ENCODE measurements at places on chromosomes 2 and 18. TPM values are rescaled to one million over a fixed set of nuclear protein-coding genes. Genes with fewer than 3 reads are reported as not detected.

SPATA3 gene
- not detected for total RNA-seq

C2orf92 gene
- total RNA-seq = 3.2 TPM

PLGLB1 gene
- total RNA-seq = 0.13 TPM

YPEL5 gene
- total RNA-seq = 35.0 TPM

CFAP210 gene
- not detected for total RNA-seq

LYPD1 gene
- 29.0 TPM for total RNA-seq

PARD3B gene
- total RNA-seq = 2.6 TPM

DPYSL5 gene
- 3.0 TPM for total RNA-seq

ZNF513 gene
- 22.8 TPM for total RNA-seq

FBXO48 gene
- total RNA-seq = 0.23 TPM

SLC66A3 gene
- total RNA-seq = 5.7 TPM

AGXT gene
- not detected for total RNA-seq

SERPINB2 gene
- total RNA-seq = 0.34 TPM

LYG2 gene
- total RNA-seq = 0.72 TPM

ACOXL gene
- not detected for total RNA-seq

C1QL2 gene
- not detected for total RNA-seq

SMYD1 gene
- 1.2 TPM for total RNA-seq

FN1 gene
- total RNA-seq = 44.3 TPM

SCN3A gene
- total RNA-seq = not detected

CYP27A1 gene
- total RNA-seq = 5.1 TPM

RAPGEF4 gene
- total RNA-seq = 2.2 TPM

MOGAT1 gene
- total RNA-seq = not detected

FLACC1 gene
- 1.1 TPM for total RNA-seq

AKAIN1 gene
- not detected for total RNA-seq

ANKRD23 gene
- total RNA-seq = 3.2 TPM

CSRNP3 gene
- total RNA-seq = 0.15 TPM

UGT1A3 gene
- total RNA-seq = not detected

TDRD15 gene
- not detected for total RNA-seq

ANKRD62 gene
- total RNA-seq = not detected

ARHGAP28 gene
- 2.9 TPM for total RNA-seq

ALK gene
- total RNA-seq = 0.34 TPM

KATNAL2 gene
- 1.5 TPM for total RNA-seq

ACVR1 gene
- 5.7 TPM for total RNA-seq

FHOD3 gene
- 10.5 TPM for total RNA-seq

RAX gene
- not detected for total RNA-seq

DPY30 gene
- total RNA-seq = 70.0 TPM

SNTG2 gene
- not detected for total RNA-seq

C2orf81 gene
- total RNA-seq = 8.5 TPM

MSTN gene
- total RNA-seq = 0.05 TPM

RAB17 gene
- 20.9 TPM for total RNA-seq

SALL3 gene
- total RNA-seq = not detected

IL37 gene
- 1.0 TPM for total RNA-seq

TFPI gene
- total RNA-seq = 3.0 TPM

ZNF2 gene
- total RNA-seq = 1.0 TPM

CLEC4F gene
- not detected for total RNA-seq

TRAF3IP1 gene
- total RNA-seq = 3.9 TPM

RGPD4 gene
- total RNA-seq = not detected

Data from A375 (cell line).